Activated T-cell treated with anti-CD3 and anti-CD28 coated beads, Interleukin-2, amount 50 U/mL, for 72 hours (primary cell): ENCODE measurements at places on chromosomes 7 and 10.

DNA sequence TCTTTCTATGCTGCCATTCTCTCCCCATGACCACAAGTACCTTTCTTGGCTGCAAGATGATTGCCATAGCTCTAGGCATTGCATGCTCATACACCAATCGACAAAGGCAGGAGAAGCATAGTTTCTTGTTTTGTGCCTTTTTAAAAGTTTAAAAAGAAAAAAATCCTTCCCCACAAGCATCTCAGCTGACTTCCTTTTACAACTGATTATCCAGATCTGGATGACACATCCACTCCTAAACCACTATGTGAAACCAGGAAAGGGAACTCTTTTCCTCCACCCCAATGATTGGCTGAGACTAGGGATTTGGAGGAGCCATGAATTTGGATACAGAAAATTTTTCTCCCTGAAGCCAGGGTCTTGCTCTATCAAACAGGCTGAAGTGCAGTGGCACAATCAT is 14.5 kb upstream of the LRRC4 start:
- no peak for DNase-seq

DNA sequence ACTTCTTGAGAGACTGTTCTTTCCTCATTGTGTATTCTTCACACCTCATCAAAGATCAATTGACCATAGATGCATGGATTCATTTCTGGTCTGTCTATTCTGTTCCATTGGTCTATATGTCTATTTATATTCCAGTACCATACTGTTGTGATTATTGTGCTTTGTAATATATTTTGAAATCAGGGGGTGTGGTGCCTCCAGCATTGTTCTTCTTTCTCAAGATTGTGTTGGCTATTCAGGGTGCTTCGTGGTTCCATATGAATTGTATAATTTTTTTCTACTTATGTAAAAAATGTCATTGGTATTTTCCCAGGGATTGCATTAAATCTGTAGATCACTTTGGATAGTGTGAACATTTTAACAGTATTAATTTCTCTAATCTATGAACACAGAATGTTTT is 106.5 kb downstream of the EPC1 start:
- DNase-seq = no peak

DNA sequence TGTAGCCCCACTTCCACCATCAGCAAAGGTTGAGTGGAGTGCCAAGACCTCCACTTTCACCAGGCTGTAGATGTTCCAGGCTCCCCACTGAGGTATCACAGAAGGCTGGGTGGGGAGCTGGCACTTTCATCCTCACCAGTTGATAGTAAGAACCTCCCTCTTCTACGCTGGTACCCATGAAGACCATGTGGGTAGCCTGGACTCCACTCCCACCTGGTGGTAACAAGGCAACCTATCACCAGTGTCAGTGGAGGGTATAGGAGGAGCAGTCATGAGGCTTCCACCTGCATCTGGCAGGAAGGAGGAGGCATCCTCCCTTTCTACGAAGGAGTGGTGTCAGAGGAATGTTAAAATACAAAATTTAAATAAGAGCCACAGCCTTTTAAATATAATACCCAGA is 4.4 kb downstream of the SMIM30 start:
- no peak for DNase-seq

GRCh38 chr10:48684792-48685623 is at the start of gene WDFY4:
Gene WDFY4 (plus strand): TSS chr10:48684873. CDS start chr10:48709733, 24,860 bp downstream.
- DNase-seq = no peak

DNA sequence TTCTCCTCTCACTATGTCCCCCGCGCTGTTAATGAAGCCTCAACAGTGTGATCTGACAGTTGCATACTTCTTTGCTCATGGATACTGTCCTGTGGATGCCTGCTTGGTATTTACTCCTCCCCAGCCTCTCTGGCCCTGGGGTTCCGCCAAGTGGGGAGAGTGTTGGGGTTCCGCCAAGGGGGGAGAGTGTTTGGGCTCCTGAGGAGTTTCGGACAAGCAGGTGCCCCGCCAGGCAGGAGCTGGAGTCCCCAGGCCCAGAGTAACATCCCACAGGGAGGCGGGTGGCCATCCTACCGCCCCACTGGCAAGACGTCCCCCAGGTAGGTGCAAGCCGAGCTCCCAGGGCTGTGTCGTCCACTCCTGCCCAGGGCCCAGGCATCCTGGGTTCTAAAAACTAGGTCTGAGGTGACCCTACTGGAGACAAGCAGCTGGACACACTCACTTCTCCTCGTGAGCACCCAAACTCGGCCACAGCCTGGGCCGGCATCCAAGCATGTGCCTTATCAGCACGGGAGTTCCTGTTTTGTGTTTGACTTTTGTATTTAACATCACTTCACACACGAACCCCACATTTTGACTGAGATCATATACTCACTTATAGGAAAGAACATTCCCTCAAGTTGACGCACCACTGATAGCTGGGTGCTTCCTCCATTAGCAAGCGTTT is 34.2 kb downstream of the CAMK2B start:
- DNase-seq = no peak

DNA sequence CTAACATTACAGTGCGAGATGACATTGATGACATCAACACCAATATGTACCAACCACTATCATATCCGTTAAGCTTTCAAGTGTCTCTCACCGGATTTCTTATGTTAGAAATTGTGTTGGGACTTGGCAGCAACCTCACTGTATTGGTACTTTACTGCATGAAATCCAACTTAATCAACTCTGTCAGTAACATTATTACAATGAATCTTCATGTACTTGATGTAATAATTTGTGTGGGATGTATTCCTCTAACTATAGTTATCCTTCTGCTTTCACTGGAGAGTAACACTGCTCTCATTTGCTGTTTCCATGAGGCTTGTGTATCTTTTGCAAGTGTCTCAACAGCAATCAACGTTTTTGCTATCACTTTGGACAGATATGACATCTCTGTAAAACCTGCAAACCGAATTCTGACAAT is 4.3 kb downstream of the GPR22 start:
- DNase-seq = no peak
